ENCODE measurements at places on chromosomes 13 and 19.
A peak's percentile ranks its signal among the peaks of the same experiment; 100 is the strongest.

DNA sequence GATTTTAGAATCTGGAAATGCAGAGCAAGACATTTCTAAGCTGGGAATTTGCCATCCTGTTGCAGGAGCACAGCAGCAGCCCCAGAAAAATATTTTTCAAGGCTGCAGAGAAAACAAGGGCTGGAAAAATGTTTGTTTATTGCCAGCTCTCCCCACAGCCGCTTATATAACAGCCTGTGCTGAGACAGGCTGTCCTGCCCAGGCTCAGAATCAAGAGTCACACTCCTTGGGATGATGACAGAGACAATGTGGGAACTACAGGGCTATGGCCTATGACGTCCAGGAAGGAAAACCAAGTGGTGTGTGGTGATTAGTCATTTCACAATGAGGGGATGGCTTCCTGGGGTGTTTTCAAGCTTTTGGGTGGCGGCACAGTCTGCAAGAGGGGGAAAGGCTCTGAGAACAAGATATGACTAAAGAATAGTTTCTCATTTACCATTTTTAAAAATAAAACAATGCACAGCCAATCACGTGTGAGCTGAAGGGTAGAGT, 136.3 kb upstream of the SERP2 start:
- DNase-seq: peak; percentile 72

- no peak for DNase-seq
These were observed 351.5 kb downstream of the KLF12 start for GRCh38 chr13:73782450-73783449.

DNA sequence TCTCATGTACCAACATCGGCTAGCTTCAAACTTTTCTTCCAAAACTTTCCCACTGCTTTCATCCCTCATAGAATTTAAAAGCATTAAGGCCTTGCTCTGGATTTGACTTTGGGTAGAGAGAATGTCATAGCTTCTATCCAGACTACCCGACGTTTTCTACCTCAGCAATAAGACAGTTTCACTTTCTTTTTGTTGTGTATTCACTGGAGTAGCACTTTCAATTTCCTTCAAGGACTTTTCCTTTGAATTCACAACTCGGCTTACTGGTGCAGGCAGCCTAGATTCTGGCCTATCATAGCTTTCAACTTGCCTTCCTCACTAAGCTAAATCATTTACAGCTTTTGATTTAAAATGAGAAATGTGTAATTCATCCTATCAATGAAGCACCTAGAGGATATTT, 420.4 kb upstream of the GPC6 start:
- no peak for DNase-seq

GRCh38 chr13:53490752-53491151, 462.1 kb downstream of the OLFM4 start:
- DNase-seq: no peak

DNA sequence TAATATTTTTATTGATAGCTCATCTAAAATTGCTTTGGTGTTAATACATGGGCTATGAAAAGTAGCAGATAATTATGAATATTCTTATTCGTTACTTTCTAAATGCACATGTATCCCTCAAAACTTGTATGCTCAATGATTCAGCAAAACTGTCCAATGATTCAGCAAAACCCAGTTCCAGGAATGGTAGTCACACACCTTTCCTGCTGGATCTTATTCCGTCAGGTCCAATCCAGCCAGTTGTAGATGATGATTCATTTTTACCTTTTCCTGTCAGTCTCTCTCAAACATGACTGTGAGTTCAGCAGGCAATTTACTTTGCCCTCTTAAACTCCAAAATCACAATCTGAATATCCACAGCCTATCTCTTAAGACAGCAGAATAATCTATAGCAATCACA, 1082.6 kb downstream of the EFNB2 start:
- no peak for DNase-seq

DNA sequence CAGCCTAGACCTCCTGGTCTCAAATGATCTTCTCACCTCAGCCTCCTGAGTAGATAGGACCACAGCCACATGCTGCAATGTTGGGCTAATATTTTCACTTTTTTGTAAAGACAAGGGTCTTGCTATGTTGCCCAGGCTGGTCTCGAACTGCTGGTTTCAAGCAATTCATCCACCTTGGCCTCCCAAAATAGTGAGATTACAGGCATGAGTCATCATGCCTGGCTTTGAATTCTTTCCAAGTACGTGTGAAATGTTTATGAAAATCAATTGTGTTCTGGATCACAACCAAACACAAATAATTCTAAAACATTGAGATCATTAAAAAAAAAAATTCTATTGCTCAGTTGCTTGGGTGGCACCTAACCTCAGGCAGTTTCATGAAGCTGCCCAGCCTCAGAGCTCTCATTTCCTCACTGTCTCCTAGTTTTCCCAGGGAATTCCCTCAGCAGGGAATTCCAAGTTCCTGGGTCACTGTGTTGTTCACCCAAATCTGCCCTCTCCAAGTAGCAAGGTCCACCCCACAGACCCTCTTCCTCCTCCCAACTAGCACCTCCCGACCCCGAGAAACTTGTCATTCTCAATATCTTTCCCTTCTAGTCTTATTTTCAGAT, 44.8 kb downstream of the ING1 start:
- DNase-seq: no peak

DNA sequence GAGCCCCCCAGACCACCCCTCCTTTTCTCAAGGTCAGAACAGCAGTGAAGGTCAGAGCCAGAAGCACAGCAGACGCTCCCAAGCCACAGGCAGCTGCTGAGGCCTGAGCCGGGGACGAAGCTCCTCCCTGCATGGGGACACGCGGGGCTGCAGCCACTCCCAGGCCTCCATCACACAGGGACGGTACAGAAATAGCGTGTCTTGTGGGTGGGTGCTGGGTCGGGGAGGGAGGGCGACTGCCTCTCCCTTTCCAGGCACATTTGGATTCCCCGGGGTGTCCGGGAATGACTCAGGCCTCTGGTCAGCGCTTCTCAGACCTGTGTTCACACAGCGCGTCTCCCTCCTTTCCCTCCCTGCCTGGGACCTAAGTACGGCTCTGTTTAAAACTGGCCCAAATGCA, 33.2 kb downstream of the RASA3 start:
- DNase-seq: peak; percentile 77

GRCh38 chr19:13002166-13002898, 7.1 kb downstream of the NFIX start:
- DNase-seq: no peak

GRCh38 chr13:60411983-60412382, 15.0 kb downstream of the TDRD3 start:
- DNase-seq: no peak

DNA sequence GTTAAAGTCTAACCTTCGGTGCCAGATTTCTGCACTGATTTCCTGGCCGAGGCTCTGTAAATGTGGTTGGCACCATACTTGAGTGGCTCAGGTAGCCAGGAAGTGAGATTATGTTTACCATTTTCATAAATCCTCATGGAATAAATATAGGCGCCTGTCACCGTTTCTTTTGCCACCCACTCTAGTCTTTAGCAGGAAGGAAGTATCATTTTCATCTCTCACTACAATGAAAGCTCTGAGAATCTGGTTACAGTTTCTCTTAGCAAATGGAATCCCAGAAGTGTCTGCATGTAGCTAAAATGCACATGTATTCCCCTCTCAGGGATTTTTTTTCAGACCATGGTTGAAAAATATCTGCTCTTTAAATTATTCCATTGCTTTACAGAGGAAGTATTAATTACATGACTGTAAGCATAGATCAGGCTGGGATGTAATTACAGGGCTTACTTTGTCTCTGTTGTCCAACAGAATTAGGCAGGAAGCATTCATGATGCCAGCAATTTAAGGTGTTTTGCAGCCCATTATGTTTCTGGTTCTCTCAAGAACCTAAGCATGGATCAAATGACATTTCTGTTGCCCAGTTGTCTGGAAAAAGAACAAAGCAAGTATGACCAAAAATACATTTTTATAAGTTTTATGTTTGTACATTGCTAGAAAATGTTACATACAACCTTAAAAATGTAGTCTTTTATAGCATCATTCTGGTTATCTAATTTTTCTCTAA, 221.7 kb upstream of the SPRY2 start:
- no peak for DNase-seq

All from MV-4-11 (cell line).